H1 (cell line): ENCODE measurements at places on chromosomes 4 and X. TPM values are rescaled to one million over a fixed set of nuclear protein-coding genes. Genes with fewer than 3 reads are reported as not detected.

Gene FRMD7
- not detected in 2 replicates for total RNA-seq

Gene NPNT
- total RNA-seq: 0.97 and 1.1 TPM in 2 replicates

- peak; percentile 76 for DNase-seq
Observed at GRCh38 chr4:30720021-30720660, at the start of gene PCDH7. Gene PCDH7, plus strand, starts transcription at chr4:30720369. Its CDS starts 1,054 bp downstream, at chr4:30721423.

Gene HMX1
- total RNA-seq: 0.26 and 0.34 TPM in 2 replicates

GRCh38 chrX:50100188-50100587, 100.6 kb downstream of the AKAP4 start:
- no peak for DNase-seq

Gene ARR3
- not detected in 2 replicates for total RNA-seq

- DNase-seq: no peak
Observed at GRCh38 chr4:15354371-15355297, 73.2 kb upstream of the C1QTNF7 start.

DNA sequence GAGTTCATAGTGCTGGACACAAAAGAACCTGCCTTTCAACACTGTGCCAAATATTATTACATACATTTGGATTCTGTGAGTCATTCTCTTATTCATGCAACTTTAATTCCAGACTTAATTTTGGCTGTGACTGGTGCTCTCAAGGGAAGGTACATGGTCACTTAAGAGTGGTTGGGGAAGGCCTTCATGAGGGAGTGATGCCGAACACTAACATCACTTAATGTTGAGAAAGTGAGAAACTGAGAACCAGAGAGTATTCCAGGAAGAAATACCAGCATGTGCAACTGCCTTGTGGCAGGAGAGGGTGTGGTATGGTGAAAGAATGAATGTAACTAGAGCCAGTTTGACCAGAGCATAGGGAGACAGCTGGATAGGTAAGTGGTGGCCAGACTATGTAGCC, 41.5 kb upstream of the FHDC1 start:
- DNase-seq: no peak

- no peak for DNase-seq
Observed at GRCh38 chr4:141891260-141892120, 255.1 kb downstream of the IL15 start.

Gene GIMD1
- total RNA-seq: not detected in 2 replicates

DNA sequence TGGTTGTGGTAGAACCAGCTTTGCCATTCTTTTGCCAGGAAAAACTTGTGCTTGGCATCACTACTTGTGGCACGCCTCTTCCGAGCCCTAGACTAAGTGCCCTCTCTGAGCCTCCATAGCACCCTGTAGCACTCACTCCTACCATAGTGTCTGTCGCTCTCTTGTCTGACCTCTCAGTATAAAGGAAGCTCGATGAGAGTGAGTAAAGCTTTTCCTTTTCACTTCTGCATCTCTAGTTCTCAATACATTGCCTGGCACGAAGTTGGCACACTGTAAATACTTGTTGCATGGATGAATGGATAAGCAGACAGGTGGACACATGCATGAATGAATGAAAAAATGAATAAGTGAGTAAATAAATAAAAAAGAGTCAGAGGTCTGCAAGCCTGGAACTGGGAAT, 48.3 kb downstream of the TLR10 start:
- DNase-seq: no peak

GRCh38 chrX:37330642-37331041, 18.5 kb upstream of the PRRG1 start:
- DNase-seq: no peak

Gene SLC2A9
- total RNA-seq: 0.20 and 0.44 TPM in 2 replicates

Gene RAB39B
- total RNA-seq: 8.8 and 9.3 TPM in 2 replicates

- no peak for DNase-seq
Observed at GRCh38 chrX:646796-647195, 16.2 kb downstream of the SHOX start.

DNA sequence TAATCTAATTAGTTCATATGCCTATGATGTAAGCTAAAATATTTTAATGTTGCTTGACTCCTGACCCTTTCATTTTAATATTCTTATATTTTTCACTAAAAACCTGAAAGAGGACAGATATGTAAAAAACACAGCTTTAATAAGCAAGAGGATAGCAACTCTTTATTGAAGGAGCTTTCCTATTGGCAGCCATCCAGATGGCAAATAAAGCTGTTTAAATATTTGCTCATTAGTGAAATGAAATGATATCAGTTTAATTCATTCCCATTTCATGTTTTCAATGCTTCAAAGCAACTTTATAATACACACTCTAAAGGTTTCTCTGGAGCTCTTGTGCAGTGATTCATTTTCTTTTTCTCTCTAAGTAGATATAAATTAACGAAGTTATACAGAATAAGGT, 473.4 kb downstream of the PCDH7 start:
- DNase-seq: no peak

- no peak for DNase-seq
Observed at GRCh38 chr4:53786632-53787031, 195.3 kb upstream of the LNX1 start.

Gene GUCY1B1
- total RNA-seq: 2.1 and 2.9 TPM in 2 replicates

Gene FAT4
- total RNA-seq: 5.0 and 5.3 TPM in 2 replicates

Gene TMEM144
- 1.6 and 2.6 TPM in 2 replicates for total RNA-seq

Gene PNCK
- total RNA-seq: 4.3 and 6.2 TPM in 2 replicates

DNA sequence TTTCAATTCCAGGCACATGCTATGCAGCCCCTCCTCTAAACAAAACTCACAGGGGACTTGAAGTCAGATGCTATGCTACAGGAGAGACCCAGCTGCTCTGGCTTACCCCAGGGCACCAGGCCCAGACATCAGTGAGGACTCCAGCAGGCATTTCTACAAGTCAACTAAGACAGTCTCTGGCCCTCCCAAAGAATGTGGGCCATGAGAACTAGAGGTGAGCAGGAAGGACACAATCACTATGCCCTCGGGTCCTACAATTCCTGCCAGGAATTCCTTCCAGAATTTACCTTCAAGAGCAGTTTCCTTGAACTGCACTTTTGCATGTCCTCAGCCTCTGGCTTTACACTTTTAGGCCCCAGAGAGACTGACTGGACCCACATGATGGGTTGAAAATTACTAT, 17.4 kb downstream of the TMEM192 start:
- no peak for DNase-seq

Gene SH2D1A
- total RNA-seq: not detected in 2 replicates

GRCh38 chr4:52266537-52267137, 215.5 kb downstream of the SPATA18 start:
- DNase-seq: no peak

DNA sequence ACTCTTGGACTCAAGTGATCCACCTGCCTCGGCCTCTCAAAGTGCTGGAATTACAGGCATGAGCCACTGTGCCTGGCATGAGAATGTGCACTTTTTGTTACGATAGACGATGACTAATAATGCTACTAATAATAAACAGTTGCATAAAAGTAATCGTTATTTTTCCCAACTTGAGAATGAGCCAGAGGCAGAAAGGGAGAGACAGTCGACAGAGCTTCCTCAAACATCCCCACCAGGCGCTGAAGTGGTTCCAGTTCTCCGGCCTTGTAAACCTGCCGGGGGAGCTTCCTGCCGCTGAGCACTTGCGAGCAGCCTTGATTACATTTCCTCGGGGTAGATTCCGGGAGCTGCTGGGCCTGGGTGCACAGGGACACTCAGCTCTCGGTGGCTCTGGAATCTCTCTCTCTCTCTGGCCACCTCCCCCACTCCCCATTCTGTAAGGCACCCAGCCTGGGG, 8.9 kb upstream of the HTRA3 start:
- DNase-seq: no peak

GRCh38 chrX:10554612-10555270, 65.6 kb downstream of the MID1 start:
- DNase-seq: no peak
